ENCODE measurements at places on chromosomes 3 and 15. TPM values are rescaled to one million over a fixed set of nuclear protein-coding genes. Genes with fewer than 3 reads are reported as not detected.

The PLA2G4F gene
- total RNA-seq, result not detected

DNA sequence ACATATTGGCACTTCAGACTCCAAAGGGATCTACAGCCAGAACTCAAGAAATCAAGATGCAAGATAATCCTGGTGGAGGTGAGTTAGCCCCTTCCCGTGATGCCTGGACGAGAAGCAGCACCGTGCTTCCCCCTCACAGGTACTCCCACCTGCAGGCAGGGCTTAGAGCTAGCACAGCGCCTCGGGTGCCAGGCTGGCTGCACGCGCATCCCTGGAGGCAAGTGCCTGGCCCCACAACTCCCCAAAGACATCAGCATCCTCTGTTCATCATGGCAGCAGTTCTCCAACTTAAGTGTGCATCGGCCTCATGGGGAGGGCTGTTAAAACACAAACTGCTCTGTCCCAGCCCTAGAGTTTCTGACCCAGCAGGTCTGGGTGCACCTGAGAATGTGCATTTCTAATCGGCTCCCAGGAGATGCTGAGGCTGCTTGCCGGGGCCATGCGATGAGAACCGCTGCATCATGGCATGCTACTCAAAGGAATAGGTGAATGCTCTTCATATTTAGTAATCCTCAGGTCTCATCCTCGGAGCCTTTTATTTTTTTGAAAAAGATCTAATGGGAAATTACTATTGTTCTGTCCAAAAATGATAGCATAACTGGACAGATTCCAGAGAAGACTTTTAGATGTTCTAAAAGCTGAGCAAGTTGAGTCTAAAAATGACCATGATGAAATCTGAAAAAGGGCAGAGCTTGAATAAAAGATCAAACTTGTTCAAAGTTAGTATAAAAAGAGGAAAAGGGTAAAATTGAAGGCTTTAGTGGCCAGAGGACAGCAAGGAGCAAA is 244.2 kb downstream of the ADAMTS17 start:
- DNase-seq, result no peak

DNA sequence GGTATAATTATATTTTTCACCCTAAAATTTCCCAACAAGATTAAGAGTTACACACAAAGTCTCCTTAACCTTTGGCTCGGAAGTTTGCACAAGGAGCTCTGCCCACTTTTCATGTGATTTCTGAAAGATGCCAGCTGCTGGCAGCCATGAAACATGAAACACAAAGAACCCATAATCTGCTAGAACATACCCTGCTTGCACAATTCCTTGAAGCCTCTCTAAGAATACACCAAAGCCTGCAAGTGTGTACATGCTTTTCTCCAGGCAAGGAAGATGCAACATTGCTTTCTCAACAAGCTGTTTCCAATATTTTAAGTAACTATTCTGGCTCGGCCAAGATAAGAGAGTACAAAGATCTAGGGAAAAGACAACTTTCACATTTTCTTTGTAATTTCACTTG is 182.0 kb upstream of the WNT5A start:
- no peak for DNase-seq

GRCh38 chr3:24191801-24192403 is 246.8 kb downstream of the NR1D2 start:
- no peak for DNase-seq

GRCh38 chr3:131526801-131527347 is 24.1 kb upstream of the MRPL3 start:
- DNase-seq, result peak; percentile 81

GRCh38 chr15:38453971-38454695 is at the start of gene FAM98B:
TSS of gene FAM98B (plus strand) at chr15:38454127. CDS start at chr15:38454162, 35 bp downstream.
- peak; percentile 91 for DNase-seq
